ENCODE measurements at places on chromosomes 11 and 22.

DNA sequence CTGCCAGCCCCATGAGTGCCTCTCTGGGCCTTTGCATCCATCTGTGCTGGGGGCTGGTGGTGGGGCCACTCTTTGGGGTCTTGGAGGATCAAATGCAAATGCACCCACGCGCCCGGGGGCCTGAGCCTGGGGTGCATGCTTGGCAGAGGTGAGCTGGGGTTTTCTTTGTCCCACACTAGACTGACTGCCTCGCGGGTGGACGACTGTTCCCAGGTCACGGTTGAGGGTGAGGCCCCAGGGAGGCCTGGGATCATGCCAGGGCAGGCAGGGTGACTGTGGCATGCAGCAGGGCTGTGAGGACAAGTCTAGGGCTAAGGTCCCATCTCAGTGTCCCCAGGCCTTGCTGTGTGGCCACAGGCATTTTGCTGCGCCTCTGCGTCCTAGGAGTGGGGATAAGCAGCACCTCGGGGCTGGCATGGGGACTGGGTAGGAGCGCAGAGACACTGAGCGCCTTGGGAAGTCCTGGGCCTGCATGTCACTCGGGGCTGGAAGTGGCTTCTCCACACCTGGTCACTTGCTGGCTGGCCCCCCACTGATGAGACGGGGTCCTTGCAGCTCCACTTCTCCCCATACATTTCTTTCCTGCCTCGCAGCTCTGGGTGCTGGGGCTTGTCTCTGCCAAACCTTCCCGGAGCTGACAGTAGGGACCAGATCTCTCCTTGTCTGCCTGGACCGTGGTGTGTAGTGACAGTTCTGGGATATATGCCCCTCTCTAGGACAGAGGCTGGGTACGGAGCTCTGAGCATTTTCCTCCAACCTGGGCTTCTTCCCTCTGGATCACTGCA, 133.1 kb downstream of the CTTN start:
- DNase-seq, result no peak

- peak; percentile 49 for DNase-seq
Measured at GRCh38 chr22:32714458-32715430, 86.8 kb upstream of the TIMP3 start.

- peak; percentile 70 for DNase-seq
Measured at GRCh38 chr11:31240340-31240904, 129.1 kb downstream of the DCDC1 start.

- no peak for DNase-seq
Measured at GRCh38 chr11:34696862-34697261, 76.0 kb downstream of the EHF start.

DNA sequence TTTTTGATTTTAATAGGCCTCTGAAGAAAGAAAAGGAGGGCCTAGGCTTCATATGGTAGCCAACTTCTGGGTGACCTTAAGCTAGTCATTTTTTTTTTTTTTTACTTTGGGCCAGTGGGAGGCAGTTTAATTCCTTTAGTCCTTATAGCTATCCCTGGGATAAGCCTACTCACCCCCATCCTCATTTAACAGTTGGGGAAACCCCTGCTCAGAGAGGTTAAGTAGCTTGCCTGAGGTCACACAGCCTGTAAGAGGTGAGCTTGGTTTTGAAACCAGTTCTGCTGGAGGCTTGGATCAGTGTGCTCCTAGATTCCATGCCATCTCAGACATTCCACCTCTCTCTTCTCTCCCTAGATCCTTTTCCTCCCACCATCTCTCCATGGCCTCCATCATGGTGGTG, 86.4 kb downstream of the MYO18B start:
- DNase-seq, result no peak

- DNase-seq, result peak; percentile 30
Measured at GRCh38 chr22:32411402-32411801, 645 bp downstream of the RTCB start.

Data from hematopoietic multipotent progenitor cell treated with erythropoietin and hydrocortisone succinate and interleukin-3 and kit ligand, for 4 days (in vitro differentiated cells).